ENCODE measurements at places on chromosomes 11 and 22.

- no peak for DNase-seq
Measured at GRCh38 chr11:64745521-64746328, 1.8 kb upstream of the RASGRP2 start.

DNA sequence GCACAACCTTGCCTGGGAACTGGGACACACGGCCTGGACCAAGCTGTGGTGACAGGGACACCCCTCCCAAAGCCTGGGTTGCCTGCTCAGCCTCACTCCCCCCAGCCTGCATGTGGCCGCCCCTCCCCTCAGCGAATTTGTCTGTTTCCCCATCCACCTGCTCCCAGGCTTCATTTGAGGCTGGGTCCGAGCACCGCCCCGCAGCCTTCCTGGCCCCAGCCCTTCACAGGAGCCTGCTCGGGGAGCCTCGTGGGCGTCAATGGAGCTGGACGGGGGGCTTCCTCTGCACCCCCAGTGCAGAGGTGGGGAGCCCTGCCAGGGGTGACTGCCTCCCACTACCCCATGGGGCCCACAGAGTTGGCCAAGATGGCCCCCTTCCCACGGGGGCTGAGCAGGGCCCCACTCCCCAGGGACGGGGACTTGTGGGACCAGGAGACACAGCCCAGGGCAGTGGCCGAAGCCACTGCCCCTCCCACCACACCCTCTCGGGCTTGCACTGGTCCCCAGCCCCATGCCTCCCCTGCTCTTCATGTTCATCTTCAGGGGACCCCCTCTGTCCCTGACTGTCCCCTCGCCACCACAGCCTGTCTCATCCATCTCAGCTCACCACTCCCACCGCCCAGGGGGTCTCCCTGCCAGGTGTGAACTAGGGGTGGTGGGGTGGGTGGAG lies 91.7 kb downstream of the WNT7B start:
- no peak for DNase-seq

DNA sequence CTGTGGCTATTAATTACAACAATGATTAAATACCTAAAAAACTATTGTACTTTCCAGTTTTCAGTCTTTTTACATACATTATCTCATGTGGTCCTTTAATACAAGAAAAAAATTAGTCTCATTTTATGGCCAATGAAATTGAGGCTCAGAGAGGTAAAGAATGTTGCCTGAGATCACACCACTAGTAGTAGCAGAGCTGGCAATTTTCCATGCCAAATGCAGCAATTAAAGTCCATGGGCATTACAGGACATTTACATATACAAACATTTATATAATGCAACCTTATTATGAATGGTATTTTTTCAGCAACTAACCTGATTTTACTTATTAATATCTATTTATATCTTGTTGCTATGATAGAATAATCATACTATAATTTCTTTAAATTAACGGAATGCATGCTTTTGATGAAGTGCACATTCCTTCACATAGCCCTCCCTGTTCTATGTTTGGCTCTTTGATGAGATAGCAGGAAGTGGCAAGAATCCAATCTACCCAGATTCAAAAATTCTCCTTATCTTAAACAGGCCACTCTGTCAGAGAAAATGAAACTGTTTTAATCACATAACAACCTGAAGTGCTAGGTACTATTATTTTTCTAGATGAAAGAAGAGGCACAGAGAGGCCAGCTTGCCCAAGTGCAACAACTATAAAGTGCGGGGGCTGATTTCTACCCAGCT lies 120.9 kb upstream of the LDLRAD3 start:
- DNase-seq = no peak

- DNase-seq = no peak
Measured at GRCh38 chr11:68384530-68385081, 72.2 kb downstream of the LRP5 start.

GRCh38 chr11:92391364-92391763 lies 166.7 kb downstream of the FAT3 start:
- no peak for DNase-seq

- no peak for DNase-seq
Measured at GRCh38 chr22:22093743-22094142, 111.2 kb upstream of the TOP3B start.

DNA sequence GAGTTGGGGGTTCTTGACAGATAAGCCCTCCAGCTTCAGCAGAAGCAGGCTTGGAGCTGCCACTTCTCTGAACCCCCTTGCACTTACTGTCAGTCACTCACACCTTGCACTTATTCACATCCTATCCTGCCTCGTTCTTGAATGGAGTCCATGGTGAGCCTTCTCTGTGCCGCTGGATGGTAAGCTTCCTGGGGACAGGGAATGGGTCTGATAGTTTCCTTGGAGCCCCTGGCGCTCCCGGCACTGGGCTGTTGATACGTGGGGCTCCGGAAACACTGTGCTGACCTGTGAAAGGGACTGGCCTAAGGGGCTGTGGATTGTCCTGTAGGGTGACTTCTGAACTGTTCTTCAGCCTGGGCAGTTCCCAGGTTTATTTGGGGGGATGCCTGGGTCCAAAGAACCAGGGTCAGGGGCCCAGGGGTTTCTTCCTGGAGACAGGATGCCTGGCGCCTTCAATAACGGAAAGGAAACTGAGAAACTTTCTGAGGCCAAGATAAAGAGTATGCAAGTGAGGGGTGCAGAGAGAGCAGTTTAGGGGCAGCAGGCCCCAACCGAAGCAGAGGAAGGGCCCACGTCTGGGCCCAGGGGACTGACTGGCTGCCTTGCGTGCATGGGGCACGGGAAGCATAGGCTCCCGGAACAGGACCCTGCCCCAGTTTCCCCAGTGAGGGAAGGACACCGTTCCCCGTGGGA lies 709 bp upstream of the ST3GAL4 start:
- DNase-seq = no peak

- no peak for DNase-seq
Measured at GRCh38 chr11:130418210-130418609, 10.2 kb downstream of the ADAMTS8 start.

Measured in NCI-H1436 treated with DMSO at 0.1 percent for 48 hours (cell line).